ENCODE measurements at places on chromosomes 7 and 10. TPM values are rescaled to one million over a fixed set of nuclear protein-coding genes. Genes with fewer than 3 reads are reported as not detected.

The MDFIC gene
- total RNA-seq = 23.2 TPM

The CALCR gene
- not detected for total RNA-seq

DNA sequence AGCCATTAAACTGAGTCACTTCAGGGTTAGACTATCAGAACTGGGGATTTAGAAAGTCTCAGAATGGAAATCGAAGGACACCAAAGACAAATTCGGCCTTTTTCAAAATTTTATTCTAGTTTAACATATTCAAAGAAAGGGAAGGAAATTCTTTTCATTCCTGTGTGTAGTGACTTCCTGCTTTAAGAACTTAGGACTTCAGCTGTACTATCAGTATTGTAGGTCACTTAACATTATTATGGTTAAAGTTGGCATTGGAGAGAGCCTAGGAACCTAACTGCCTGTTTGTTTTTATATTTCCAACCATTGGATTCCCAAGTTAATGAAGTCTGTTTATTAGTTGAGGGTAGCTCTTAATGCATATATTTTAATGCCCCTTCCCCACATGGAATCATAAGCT, 63.7 kb downstream of the PTEN start:
- ATAC-seq = no peak

GRCh38 chr7:155603205-155603857, 41.1 kb upstream of the RBM33 start:
- no peak for ATAC-seq

DNA sequence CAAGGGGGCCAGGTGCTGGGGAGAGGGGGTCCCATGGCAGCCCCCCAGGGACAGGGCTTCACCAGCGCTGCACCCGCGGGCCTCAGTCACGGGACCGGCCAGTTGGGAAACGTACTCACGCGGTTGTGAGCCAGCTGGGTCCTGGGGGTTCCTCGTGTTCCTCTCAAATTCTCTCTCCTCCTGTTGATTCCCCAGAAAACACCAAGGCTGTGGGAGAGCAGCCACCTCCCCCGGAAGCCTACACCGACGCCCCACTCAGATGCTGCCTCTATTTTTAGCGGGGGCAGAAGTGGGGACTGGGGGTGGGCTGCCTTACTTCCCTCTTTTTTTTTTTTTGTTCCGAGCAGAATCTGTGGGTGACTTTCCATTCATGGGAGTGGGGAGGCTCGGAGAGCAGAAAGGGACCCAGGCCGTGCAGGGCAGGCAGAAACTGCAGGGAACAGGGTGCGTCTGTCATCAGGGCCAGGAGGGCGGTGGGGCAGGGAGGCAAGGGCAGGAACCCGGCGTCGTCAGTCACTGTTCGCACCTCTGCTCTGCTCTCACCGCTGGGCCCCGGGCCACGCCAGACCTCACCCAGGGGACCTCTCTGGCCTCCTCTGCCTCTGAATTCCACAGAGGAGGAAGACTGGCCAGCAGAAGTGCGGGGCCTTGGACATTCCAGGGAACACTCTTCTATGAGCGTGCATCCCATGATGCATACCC, 63.1 kb downstream of the CARD11 start:
- peak; percentile 17 for ATAC-seq

- no peak for ATAC-seq
Measured at GRCh38 chr10:13971601-13972475, 358.9 kb downstream of the FRMD4A start.

DNA sequence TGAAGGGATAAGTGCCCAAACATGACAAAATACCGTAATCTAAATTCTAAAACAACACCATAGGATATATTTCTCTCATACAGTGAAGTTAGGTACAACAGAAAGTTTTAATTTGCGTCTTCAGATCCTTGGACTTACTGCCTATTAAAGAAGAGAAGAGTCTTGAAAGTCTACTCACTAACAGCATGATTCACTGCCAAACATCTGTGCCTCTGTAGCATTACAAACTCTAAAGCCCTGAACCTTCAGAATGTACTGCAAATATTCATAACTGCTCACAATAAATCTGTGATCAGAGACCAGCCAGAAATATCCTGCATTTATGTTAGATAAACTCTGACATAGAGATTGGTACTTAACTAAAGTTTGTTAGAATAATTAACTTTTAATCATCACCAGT, 365.3 kb downstream of the PARD3 start:
- ATAC-seq = no peak

DNA sequence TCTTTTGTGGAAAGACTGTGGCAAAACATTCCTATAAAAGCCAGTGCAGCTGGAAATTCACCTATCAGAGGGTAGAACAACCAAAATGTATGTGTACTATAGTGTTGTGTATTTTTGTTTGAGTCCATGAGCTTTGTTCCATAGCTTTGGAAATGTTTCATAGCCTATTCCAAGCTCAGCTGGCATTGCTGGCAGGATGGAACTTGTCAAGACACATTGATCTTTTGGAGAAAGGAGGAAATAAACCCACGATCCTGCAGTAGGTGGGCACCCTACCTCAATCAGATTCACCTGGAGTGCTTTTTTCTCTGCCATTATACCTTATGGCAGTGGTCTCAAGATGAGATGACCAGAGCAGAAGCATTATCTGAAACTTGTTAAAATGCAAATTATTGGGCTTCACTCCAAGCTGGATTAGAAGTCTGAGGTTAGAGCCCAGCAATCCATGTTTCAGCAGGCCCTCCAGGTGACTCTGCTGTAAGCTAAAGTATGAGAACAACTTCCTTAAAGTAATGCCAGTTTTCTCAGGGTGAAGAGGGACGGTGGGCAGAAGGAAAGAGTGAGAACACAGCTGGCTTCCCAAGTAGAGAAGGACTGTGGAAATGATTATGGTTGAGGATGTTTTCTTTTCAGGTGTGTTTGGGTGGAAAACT, 30.3 kb upstream of the CDK1 start:
- peak; percentile 80 for ATAC-seq

DNA sequence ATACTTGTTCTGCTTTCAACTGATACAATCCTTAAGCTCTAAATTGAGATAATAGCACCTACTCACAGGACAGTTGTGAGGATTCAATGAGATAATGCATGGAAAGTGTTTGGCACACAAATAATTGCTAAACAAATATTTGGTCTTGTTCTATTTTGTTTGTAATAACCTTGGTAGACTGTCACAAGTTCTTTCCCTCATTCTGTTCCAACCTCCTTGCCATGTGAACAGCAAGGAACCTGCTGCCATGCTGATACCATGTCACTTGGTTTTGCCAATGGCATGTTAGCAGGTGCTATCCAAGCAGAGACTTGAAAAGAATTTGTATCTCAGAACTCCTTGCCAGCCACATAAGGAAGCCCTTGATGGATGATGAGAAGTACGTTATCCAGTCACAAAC, 24.8 kb upstream of the TECTB start:
- no peak for ATAC-seq

DNA sequence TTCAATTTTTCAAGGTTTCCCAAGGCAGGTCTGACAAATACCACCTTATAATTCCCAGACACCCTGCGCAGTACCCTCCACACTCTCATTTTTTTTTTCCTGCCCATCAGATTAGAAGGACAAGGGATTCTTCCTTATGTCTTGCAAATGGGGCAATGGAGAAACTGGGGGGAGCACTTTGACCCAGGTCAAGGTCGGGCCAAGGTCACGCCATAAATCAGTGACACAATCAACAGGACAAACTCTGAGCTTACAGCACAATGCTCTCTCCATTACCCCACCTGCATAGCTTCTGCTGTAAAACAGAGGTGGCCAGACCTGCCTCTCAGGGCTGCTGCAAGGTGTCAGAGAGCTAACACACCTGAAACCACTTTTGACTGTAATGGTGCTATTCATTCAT, 254.4 kb upstream of the ZMIZ1 start:
- ATAC-seq = no peak

DNA sequence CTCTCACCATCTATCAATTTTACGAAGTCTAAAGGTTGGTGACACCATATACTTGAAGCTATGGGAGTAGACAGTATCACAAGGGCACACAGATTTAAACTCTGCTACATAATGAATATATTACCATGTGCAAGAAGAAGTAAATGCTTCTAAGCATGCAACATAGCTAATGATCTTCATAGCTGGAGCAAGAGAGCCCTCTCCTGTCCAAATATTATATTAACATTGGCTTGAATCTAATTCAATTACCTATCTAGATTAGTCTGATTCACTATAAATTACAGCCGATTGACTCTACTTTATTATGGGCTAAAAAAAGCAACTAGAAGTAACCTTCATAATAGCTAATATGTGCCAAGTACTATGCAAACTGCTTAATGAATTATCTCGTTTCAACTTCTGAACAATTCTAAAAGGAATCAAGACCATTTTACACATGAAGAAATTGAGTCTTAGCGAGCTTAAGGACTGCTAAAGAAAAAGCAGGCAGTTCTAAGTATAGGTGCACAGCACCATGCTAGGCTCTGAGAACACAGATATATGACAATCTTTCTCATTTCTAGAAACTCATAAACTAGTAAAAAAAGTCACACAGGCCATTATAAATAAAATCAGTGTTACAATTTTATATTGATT, 21.9 kb downstream of the FRA10AC1 start:
- peak; percentile 60 for ATAC-seq

The ACSM6 gene
- total RNA-seq = not detected

DNA sequence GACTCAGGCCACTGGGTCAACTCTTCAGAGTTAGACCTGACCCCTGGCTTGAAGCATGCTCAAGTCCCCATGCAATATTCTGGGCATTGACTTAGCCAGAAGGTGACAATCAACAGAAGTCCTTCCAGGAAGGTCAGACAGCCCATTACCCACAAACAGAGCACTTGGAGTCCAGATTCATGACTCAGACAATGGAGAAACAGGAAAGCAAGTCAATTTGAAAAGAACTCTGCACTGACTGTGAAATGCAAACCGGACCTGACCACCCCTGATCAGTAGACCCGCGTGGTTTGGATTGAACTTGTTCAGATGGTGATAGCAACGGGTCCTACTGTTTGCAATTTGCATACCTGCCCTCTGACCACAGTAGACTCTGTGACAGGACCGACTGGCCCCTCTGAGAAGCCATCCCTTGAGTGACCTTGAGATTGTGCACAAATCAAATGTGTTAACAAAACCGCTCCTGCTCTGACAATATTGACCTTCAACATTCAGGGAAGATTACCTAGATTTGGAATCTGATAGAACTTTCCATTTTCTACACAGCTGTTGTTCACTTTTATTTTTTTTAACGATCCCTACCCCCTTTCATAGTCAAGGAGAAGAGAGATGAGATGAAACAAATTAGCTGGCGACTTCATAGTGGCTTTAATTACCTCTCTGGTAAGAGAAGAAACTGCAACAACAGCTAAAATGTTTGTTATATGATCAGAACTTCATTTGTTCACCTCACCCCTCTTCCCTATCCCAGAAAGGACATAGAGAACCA, 138.7 kb downstream of the NRP1 start:
- ATAC-seq = no peak

- ATAC-seq = no peak
Measured at GRCh38 chr10:111429288-111430028, 352.6 kb downstream of the ADRA2A start.

- ATAC-seq = peak; percentile 91
Measured at GRCh38 chr7:24572997-24573553, at the start of gene PALS2. PALS2 (plus strand) TSS chr7:24573452; CDS start chr7:24623668, 50,216 bp downstream.

The CHAT gene
- not detected for total RNA-seq

DNA sequence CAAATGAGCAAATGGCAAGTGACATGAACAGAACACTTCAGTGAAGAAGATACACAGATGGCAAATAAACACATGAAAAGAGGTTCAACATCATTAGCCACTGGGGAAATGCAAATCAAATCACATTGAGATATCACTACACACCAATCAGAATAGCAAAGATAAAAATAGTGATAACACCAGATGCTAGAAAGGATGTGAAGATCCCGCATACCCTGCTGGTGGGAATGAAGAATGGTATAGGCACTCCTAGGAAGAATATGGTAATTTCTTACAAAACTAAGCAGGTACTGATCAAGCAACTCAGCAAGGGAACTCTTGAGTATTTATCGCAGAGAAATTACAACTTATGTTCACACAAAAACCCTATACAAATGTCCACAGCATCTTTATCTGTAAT, 11.2 kb downstream of the LAMB4 start:
- ATAC-seq = no peak

DNA sequence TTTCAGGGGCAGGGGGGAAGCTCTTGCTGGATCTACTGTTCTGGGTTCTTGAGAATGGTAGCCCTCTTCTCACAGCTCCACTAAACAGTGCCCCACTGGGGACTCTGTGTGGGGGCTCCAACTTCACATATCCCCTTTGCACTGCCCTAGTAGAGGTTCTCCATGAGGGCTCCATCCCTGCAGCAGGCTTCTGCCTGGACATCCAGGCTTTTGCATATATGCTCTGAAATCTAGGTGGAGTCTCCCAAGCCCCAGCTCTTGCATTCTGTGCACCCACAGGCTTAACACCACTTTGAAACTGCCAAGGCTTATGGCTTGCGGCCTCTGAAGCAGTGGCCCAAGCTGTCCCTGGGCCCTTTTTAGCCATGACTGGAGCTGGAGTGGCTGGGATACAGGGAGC, 150.7 kb downstream of the LRMDA start:
- no peak for ATAC-seq

- ATAC-seq = no peak
Measured at GRCh38 chr7:150466477-150466876, 16.0 kb downstream of the GIMAP8 start.

DNA sequence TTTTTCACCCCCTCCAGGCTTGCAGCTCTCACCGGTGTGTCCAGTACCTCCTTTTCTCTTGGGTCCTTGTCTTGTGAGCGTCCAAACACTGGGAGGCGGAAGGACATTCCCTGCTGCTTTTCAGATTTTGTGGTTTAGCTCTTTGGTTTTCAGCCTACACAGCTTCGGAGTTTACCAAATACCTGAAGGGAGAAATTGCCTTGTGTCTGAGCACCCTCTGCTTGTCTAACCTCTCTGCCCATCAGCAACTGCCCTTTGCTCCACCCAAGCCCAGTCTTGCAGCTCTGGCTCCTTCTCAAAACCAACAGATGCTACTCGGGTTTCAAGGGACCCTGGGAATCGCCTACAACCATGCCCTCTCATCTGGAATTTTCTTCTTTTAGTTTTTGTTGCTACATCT, 519.1 kb upstream of the IGFBP3 start:
- ATAC-seq = no peak

- no peak for ATAC-seq
Measured at GRCh38 chr7:113784316-113784715, 134.5 kb downstream of the PPP1R3A start.

Measured in esophagus mucosa (tissue), 1 donor.